ENCODE measurements at places on chromosomes 6 and 20. TPM values are rescaled to one million over a fixed set of nuclear protein-coding genes. Genes with fewer than 3 reads are reported as not detected.

DNA sequence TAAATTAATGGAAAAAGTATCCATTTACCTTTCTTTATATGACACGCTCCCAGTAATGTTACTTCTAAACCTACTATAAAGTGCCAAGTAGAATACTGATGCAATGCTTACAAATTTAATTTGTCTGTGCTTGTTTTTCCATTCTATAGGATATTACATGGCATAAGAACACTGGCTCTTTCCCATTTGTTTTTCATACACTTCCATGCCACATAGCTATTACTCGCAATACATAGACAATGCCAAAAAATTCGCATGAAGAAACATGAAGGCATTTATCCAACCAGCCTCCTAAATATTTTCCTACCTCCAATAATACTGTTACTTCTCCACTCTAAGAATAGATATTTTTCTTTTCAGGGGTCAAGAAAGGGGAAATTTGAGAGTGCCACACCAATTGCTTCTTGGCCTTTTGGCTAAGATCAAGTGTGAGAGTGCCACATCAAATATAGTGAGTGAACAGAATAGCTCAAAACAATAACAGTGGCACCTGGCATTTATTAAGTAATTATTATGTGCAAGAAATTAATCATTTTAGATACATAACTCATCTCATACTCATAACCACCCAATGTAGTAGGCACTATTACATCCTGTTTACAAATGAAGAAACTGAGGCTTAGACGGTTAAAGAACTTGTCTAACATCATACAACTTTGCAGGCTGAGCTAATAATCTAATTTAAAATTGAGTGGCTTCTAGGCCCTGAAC is 845 bp upstream of the DST start:
- DNase-seq, result no peak

DNA sequence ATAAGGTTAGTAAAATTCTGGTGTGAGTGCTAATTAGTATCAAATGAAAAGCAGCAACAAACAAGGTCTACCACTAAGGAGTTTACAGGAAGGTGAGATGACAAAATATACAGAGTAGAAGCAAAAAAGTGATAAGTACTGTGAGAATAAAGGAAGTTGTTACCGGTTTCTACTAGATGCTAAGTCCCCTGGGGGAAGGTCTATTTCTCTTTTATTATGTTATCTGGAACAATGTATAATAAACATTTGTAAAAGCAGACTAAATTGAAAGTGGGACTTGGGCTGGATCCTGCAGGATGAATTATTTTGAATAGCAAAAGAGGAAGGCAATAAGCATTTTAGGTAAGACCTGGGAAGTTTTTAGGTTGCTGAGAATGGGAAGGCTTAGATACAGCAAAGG is 158.7 kb upstream of the SLC22A16 start:
- no peak for DNase-seq

DNA sequence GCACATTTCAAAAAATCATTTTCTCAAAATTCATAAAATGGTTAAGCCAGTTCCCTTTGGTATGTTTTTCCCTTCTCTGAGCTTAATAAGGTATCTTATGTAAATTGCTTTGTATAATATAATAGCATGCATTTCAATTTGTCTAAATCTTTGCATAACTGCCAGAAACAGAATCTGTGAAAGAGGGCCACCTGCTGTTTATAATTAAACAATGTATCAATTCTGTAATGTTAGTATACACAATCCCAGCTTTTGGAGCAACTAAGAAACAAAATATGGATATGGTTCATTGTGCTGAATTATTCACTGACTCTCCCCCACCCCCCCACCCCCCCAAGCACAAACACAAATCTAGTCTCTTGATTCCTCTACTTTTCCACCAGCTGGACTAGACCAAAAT is 54.8 kb downstream of the GPX5 start:
- DNase-seq, result no peak

- DNase-seq, result no peak
Measured at GRCh38 chr6:127100510-127101140, 17.8 kb upstream of the RSPO3 start.

- no peak for DNase-seq
Measured at GRCh38 chr6:157741948-157742556, 81.0 kb upstream of the SNX9 start.

- DNase-seq, result no peak
Measured at GRCh38 chr20:33609504-33609903, 52.6 kb upstream of the C20orf144 start.

- no peak for DNase-seq
Measured at GRCh38 chr20:15612769-15613168, 960.5 kb downstream of the KIF16B start.

GRCh38 chr6:181049-181654 is 111.1 kb upstream of the DUSP22 start:
- no peak for DNase-seq

DNA sequence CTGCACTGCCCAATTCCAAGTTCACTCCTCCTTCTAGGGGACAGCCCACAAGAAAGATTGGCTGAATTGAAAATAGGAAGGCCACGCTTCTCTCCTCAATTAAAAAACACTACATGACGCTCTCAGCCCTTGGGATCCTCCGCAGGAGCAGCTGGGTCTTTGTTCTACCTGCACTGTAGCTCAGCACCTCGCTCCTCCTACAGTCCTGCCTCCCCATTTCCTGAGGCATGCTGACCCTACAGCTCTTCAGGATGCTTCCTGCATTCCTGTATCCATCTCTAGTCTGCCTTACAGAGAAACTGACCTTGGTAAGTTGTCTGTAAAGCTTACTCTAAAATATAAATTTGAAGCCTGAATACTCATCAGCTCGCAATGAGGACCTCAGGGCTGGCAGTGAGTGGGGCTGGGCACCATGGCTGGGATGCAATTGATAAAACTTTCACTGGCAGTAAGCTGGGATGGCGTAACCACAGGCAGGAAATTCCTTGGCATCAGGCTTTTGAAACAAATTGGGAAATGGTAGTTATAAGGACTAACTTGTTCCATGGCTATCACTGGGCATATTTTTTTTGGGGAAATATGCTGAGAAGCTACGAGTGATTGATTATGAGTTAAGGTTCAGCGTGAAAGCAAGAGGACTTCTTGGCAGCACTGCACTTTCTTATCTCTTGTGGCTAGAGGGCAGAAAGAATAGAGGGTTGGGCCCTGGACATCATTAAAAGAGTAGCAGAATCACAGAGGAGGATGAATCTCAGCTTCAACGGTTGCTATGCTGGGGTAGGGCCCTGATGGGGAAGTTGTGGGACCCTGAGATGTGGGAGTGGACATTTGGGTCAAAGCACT is 11.7 kb upstream of the SIRPB1 start:
- DNase-seq, result no peak

ID1 gene
- total RNA-seq, result 5.8 TPM

HLA-DRA gene
- total RNA-seq, result not detected

SLC22A7 gene
- 0.37 TPM for total RNA-seq
